ENCODE measurements at places on chromosomes 16 and 17. TPM values are rescaled to one million over a fixed set of nuclear protein-coding genes. Genes with fewer than 3 reads are reported as not detected.

- H3K4me3 ChIP-seq: no peak overlapping the region
- no peaks in the 10 kb centered on the region for H3K27me3 ChIP-seq
- no peaks in the 10 kb centered on the region for H3K4me1 ChIP-seq
- no peaks in the 10 kb centered on the region for H3K36me3 ChIP-seq
- peak; percentile 1 for DNase-seq
Measured at GRCh38 chr17:41153856-41154255, 4.2 kb upstream of the KRTAP4-5 start.

DNA sequence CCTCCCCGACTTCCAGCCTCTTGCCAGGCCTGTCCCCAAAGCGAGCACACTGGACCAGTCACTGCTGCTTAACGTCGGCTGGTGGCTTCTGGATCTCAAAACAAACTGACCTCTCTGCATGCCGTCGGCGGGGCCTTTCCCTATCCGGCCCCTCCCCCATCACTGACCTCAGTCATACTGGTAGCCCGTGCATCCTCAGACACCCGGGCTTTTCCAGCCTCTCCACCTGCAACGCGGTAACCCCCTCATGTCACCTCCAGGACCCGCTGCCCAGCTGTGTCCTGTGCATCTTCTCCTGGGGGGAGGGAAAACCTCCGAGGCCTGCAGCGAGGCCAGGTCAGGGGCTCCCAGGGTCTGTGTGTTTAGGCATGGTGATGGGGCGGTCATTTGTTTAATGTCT lies 138.6 kb upstream of the CHMP6 start:
- no peaks in the 10 kb centered on the region for H3K27me3 ChIP-seq
- H3K4me1 ChIP-seq: no peaks in the 10 kb centered on the region
- DNase-seq: no peak
- no peaks in the 10 kb centered on the region for H3K36me3 ChIP-seq

DNA sequence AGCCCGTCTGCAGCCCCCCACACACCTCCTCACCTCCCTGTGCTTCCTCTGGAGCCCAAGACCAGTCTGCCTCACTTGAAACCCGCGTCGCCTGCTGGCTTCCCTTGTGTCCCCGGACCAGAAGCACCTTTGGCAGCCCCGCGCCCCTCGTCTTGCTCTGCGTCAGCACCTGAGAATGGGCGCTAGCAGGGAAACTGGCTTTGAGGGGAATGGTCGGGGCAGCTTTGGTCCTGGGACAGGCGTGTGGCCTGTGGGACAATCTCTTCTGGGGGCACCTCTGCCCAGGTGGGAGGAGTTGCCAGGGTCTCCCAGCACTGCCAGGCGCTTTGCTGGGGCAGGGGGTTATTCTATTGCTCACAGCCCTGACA lies 3.6 kb upstream of the MAFG start:
- no peak overlapping the region for H3K4me3 ChIP-seq
- H3K36me3 ChIP-seq: no peaks in the 10 kb centered on the region
- no peak for DNase-seq
- no peaks in the 10 kb centered on the region for H3K27me3 ChIP-seq

DNA sequence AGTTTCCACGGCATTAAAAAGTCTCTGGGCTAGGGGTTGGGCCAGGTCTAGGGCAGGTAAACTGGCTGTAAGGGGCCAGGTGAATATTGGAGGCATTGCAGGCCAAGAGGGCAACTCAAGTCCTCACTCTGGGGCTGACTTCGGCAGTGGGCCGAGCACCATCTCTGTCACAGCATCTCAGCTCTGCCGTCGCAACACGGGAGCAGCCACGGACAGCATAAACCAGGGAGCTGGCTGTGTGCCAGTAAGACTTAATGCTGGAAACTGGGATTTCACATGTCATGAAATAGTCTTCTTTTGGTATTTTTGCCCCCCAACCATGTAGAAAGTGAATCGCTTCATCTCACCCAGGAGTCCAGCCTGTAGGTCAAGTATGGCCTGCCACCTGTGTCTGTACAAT lies 12.6 kb upstream of the LGALS9 start:
- no peaks in the 10 kb centered on the region for H3K4me1 ChIP-seq
- peaks cover 85% of the 10 kb centered on the region for H3K36me3 ChIP-seq
- no peaks in the 10 kb centered on the region for H3K27me3 ChIP-seq
- DNase-seq: no peak
- no peak overlapping the region for H3K27ac ChIP-seq
- H3K4me3 ChIP-seq: no peak overlapping the region

DNA sequence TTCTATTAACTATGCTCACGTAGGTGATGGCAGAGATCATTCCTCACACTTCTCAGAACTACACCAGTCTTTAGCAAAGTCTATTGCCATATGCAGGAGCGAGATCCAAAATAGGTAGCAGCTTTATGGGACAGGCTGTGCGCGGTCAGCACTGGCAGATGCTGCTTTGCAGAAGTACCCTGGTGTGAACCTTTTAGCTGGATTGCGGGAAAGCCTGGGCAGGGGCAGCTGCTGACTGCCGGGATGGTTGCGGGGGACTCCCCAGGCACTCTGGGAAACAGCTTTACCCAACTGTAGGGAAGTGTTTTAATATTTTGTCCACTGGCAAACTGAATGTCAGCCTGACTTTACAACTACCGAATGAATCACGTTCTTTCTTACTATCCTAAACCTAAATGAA lies 251.3 kb downstream of the HS3ST3A1 start:
- H3K4me3 ChIP-seq: no peak overlapping the region
- no peaks in the 10 kb centered on the region for H3K27me3 ChIP-seq
- DNase-seq: no peak
- no peaks in the 10 kb centered on the region for H3K36me3 ChIP-seq

GRCh38 chr17:29368926-29369325 lies 21.2 kb upstream of the TAOK1 start:
- no peaks in the 10 kb centered on the region for H3K36me3 ChIP-seq
- no peaks in the 10 kb centered on the region for H3K27me3 ChIP-seq
- no peaks in the 10 kb centered on the region for H3K4me1 ChIP-seq
- no peak overlapping the region for H3K4me3 ChIP-seq
- no peak overlapping the region for H3K27ac ChIP-seq
- peak; percentile 9 for DNase-seq

DNA sequence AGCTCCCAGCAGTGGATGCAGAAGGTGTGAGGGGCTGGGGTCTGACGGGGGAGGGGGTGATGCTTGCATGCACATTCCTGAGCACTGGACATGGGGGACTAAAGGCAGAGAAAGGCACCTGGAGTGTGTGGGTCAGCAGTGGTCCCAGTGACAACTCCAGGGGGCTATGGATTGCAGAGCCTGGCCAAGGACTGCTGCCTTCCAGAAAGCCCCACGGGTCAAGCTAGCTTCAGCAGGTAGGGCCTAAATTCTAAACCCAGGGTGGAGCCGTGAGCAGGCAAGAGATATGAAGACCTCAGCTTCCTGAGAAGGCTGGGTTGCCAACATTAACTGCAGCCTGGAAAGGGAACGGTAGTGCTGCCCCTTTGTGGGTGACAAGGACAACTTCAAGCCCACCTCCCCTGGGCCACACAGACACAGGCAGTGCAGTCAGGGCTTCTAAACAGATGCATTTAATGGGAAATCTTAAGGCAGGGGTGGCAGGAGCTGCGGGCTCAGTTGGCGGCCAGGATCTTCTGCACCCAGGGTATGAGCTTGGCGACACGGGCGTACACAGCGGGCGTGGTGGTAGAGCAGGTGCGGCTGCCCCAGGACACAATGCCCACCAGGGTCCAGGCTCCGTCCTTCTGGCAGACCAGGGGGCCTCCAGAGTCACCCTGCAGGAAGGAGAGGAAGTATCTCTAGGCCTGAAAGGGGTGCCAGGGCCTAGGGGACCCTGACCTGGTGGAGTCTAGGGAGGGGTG lies 3.1 kb downstream of the CTRB2 start:
- DNase-seq: no peak
- no peaks in the 10 kb centered on the region for H3K27me3 ChIP-seq
- H3K27ac ChIP-seq: no peak overlapping the region
- no peak overlapping the region for H3K4me3 ChIP-seq
- H3K36me3 ChIP-seq: no peaks in the 10 kb centered on the region
- no peaks in the 10 kb centered on the region for H3K4me1 ChIP-seq

DNA sequence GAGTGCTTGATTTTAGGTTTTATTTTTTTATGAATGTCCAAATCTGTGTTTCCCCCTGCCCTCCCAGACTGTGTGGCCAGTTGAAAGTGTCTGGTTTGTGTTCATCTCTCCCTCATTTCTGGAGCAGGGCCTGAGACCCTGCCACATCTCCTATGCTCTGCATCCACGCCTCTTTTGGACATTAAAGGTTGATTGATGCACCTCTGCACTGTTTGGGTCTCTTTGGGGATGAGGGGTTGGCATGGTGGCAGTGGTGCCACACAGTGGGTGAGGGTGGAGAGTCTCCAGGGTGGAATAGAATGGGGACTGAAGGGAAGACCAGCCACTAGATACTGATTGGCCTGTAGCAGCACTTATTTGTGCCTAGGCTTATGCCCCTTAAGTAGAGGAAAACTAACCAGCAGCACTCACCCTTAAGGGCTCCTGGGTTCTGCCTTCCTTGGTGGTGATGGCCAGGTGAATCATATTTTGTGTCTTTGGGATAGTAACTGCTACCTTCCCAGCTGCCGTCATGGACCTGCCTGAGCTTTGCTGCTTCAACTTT lies 7.9 kb downstream of the DYNLL2 start:
- peaks cover 16% of the 10 kb centered on the region for H3K4me1 ChIP-seq
- no peak for DNase-seq
- H3K27ac ChIP-seq: no peak overlapping the region
- peaks cover 59% of the 10 kb centered on the region for H3K36me3 ChIP-seq
- H3K27me3 ChIP-seq: no peaks in the 10 kb centered on the region
- no peak overlapping the region for H3K4me3 ChIP-seq

DNA sequence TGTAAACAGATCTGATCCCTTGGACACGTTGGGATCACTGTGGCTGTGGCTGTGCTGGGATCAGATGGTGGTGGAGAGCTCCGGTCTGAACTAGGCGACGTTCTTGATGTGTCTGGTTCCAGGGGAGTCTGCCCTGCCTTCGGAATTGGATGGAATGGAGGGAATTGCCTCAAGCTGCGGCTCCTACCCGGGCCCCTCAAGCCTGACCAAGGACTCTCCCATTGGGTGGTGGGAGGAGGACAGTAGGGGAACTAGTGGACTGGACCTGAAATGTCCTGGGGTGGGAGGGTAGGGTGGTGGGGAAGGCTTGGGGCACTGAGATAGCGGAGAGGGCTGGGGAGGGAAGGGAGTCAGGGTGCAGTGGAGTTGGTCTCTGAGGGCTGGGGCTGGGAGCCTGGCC lies 3.2 kb upstream of the UBALD1 start:
- no peak for DNase-seq
- H3K36me3 ChIP-seq: no peaks in the 10 kb centered on the region
- peak overlapping the region; percentile 98 for H3K27ac ChIP-seq
- peaks cover 46% of the 10 kb centered on the region for H3K4me1 ChIP-seq

- H3K27ac ChIP-seq: no peak overlapping the region
- no peak for DNase-seq
- no peaks in the 10 kb centered on the region for H3K4me1 ChIP-seq
- H3K27me3 ChIP-seq: no peaks in the 10 kb centered on the region
- H3K36me3 ChIP-seq: no peaks in the 10 kb centered on the region
- H3K4me3 ChIP-seq: no peak overlapping the region
Measured at GRCh38 chr16:8505327-8505991, 84.9 kb downstream of the TMEM114 start.

DNA sequence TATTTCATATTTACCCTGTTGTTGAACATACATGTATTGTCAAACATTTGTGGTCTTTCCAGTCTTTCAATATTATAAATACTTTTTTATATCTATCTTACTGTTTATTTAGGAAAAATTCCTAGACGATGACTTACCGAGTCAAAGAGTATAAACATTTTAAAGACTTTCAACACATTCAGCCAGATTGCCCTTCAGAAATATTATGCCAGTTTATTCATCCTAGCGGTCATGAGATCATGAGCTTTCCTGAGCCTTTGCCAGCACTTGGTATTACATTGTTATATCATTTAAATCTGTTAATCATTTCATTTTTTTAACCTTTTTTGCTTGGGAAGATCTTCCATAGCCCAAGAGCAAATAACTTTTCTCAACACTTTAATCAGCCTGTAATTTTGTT lies 197.4 kb downstream of the SPECC1 start:
- DNase-seq: no peak
- H3K27ac ChIP-seq: no peak overlapping the region
- no peak overlapping the region for H3K4me3 ChIP-seq

- DNase-seq: no peak
- H3K27me3 ChIP-seq: no peaks in the 10 kb centered on the region
- H3K4me1 ChIP-seq: peaks cover 26% of the 10 kb centered on the region
- H3K27ac ChIP-seq: no peak overlapping the region
- H3K4me3 ChIP-seq: no peak overlapping the region
- no peaks in the 10 kb centered on the region for H3K36me3 ChIP-seq
Measured at GRCh38 chr17:81437191-81437651, 42.0 kb downstream of the BAHCC1 start.

DNA sequence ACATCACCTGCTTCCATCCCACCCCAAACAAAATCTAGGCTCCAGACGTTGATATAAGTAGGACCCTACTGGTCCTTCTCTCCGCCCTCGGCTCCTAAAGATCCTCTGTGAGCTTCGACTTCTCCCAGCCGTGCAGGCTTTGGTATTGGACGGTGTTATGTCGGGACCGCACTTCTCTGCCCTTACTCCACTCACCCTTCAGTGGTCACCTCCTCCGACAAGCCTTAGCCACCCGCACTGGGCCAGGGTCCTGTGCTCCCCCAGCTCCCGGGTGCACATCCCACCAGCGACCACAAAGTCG lies 1.6 kb downstream of the PSMB10 start:
- no peak overlapping the region for H3K27ac ChIP-seq
- H3K36me3 ChIP-seq: no peaks in the 10 kb centered on the region
- no peak for DNase-seq
- peaks cover 7% of the 10 kb centered on the region for H3K4me1 ChIP-seq
- no peaks in the 10 kb centered on the region for H3K27me3 ChIP-seq
- H3K4me3 ChIP-seq: no peak overlapping the region

GRCh38 chr16:49359591-49359990 lies 14.0 kb upstream of the C16orf78 start:
- no peaks in the 10 kb centered on the region for H3K4me1 ChIP-seq
- no peak for DNase-seq
- H3K36me3 ChIP-seq: no peaks in the 10 kb centered on the region

DNA sequence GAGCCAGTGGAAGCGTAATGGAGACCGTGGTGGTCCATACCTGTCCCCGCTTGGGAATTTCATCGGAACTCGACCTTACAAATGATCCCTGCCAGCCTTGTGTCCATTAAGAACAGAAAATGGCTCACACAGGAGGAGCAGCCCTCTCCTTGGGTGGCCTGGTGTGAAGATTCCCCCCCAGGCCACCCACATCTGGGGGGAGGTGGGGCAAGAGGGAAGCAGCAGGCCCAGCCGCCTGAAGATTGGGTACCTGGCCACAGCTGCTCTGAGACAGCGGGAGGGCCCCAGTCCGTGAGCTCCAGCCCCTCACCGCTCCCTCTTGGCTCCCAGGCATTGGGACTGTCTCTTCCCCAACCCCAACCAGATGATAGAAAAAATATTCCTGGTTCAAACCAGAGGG lies 277.8 kb upstream of the FOXF1 start:
- DNase-seq: no peak
- no peaks in the 10 kb centered on the region for H3K36me3 ChIP-seq
- H3K4me3 ChIP-seq: no peak overlapping the region
- no peaks in the 10 kb centered on the region for H3K4me1 ChIP-seq
- H3K27me3 ChIP-seq: no peaks in the 10 kb centered on the region
- no peak overlapping the region for H3K27ac ChIP-seq

Gene NEUROD2
- not detected for total RNA-seq

Gene MMP28
- total RNA-seq: 12.4 TPM

Gene TBC1D3E
- not detected for total RNA-seq

Gene KRTAP9-4
- total RNA-seq: not detected

Gene KLHL10
- not detected for total RNA-seq

Gene CHST5
- 0.50 TPM for total RNA-seq

Gene NPIPB8
- 0.27 TPM for total RNA-seq

Gene ADAP2
- 14.8 TPM for total RNA-seq

Gene PARD6A
- 7.4 TPM for total RNA-seq

Gene IQCK
- 103 TPM for total RNA-seq

Gene KRT33A
- total RNA-seq: not detected

Gene CCNF
- 2.1 TPM for total RNA-seq
